ENCODE measurements at places on chromosomes 5 and 9.

DNA sequence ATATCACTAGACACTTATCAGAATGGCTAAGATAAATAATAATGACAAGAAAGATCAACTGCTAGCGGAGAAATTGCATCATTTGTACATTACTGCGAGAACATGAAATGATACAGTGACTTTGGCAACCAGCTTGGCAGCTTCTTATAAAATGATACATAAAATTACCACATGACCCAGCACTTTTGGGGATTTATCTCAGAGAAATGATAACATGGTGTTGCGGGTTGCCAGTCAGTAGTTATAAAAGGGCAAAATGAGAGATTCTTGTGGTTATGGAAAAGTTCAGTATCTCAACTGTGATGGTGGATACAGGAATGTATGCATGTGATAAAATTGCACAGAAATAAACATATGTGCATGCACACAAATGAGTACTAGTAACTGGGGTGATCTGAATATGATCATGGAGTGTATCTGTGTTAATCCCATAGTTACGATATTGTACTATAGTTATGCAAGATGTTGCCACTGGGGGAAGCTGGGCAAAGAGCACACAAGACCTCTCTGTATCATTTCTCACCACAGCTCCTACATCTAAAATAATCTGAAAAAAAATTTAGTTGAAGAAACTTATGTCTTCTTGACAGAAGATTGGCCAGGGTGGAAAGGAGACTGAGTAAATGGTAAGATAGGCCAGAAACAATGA is 128.9 kb downstream of the NXNL2 start:
- DNase-seq = no peak

DNA sequence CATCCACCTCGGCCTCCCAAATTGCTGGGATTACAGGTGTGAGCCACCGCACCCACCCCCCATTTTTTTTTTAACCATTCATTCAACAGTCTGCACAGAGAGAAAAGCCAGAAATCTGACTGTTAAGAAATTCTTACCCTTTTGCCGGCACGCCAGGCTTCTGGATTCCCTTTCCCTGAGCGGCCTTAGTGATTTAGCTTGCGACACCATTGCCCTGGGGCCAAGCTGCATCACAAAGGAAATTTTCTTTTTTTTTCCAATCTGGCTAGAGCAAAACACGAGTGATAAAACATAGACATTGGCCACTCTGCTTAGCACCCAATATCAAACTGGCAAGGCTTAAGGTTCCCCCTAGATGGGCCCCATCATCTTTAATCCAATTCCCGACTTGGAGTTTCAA is 21.2 kb upstream of the ATOSB start:
- DNase-seq = no peak

DNA sequence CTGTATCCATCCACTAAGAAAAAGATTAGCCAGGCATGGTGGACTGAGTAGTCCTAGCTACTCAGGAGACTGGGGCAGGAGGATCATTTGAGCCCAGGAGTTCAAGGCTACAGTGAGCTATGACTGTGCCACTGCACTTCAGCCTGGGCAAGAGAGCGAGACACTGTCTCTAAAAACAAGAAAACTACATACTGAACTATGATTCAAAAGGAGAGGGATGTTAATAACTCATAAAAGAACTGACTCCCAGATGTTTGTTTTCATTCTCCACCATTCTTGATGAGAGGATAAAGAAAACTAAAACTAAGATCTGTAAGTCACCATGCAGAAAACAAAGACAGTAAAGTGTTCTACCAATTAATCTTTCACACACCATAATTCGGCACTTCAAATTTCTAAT is 53.5 kb downstream of the AUH start:
- no peak for DNase-seq

GRCh38 chr9:34624475-34625185 is 4.2 kb downstream of the ARID3C start:
- no peak for DNase-seq

DNA sequence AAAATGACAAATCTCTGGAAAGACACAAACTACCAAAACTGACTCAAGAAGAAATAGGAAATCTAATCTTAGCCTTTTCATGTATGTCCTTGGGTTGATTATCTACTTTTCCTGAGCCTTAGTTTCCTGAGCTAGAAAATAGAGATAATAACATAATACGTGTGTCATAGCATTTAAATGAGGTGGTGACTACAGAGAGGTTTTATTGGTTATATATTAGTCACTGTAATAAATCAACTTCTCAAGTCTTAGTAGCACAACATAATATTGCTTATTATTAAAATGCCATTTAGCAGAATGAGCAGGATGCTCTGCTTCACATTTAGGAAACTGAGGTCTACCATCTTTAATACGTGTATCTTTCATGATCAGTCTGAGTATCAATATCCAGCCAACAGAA is 7.1 kb upstream of the PJA2 start:
- no peak for DNase-seq

- no peak for DNase-seq
These were observed 2.3 kb upstream of the SMIM33 start for GRCh38 chr5:139468421-139468931.

DNA sequence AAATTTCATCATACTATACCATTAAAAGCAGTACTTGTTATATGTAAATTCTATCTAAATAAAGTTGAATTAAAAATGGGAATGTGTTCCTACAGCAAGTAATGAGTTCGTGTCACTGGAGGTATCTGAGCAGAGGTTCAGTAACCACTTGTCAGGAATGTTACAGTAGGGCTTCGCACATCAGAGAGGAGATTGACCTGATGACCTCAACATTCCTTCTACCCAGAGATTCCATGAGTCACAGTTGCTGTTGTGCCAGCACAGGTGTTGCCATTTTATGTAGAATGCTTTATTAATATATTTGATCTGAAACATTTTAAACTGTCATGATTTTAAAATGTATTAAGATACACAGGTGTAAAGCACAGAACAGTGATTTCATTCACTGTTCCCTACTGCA is 60.3 kb downstream of the STX17 start:
- no peak for DNase-seq

GRCh38 chr5:107501965-107502675 is 168.6 kb downstream of the EFNA5 start:
- DNase-seq = no peak

- DNase-seq = no peak
These were observed 116.9 kb downstream of the RAB3C start for GRCh38 chr5:58699762-58700118.

DNA sequence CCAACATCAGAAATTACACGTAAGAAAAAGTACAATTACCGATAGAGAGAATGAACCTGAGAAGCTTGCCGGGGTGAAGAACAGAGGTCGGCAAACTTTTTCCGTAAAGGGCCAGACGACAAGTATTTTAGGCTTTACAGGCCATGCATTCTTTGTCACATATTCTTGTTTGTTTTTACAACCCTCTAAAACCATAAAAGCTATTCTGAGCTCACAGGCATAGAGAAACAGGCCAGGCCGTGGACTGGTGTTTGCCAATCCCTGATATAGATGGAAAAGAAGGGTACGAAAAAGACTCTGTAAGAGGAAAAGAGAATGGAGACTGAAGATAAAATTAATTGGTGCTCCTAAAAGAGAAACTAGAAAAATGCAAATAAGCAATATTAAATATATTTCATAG is 15.4 kb downstream of the SFXN1 start:
- DNase-seq = no peak

DNA sequence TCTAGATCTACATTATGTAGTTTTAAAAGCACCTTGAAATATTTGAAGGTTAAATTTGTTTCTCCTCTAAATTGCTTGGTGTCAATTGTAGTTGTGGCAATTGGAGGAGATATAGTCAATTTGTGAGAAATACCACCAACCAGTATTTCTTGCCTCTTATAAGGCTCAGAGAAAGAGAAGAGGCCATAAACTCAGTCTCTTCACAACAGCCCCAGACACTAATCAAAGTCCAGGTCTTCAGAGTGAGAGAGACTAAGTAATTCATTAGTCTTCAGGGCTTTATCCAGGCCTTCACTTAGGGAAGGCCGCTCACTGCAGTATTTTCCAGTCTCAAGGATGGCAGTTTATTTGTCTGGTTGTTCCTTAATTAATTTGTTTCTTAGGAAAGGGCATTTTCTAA is 168.0 kb upstream of the RGMB start:
- DNase-seq = no peak

- DNase-seq = no peak
These were observed 33.0 kb upstream of the C6 start for GRCh38 chr5:41246376-41246775.

- no peak for DNase-seq
These were observed 49.0 kb upstream of the SARDH start for GRCh38 chr9:133786907-133787753.

GRCh38 chr5:57094753-57095683 is 78.8 kb upstream of the GPBP1 start:
- no peak for DNase-seq

- DNase-seq = no peak
These were observed 1.4 kb downstream of the FAM53C start for GRCh38 chr5:138339464-138339863.

- no peak for DNase-seq
These were observed 19.7 kb downstream of the MEGF9 start for GRCh38 chr9:120694559-120694958.

GRCh38 chr5:87081511-87082372 is 185.9 kb upstream of the RASA1 start:
- DNase-seq = no peak

DNA sequence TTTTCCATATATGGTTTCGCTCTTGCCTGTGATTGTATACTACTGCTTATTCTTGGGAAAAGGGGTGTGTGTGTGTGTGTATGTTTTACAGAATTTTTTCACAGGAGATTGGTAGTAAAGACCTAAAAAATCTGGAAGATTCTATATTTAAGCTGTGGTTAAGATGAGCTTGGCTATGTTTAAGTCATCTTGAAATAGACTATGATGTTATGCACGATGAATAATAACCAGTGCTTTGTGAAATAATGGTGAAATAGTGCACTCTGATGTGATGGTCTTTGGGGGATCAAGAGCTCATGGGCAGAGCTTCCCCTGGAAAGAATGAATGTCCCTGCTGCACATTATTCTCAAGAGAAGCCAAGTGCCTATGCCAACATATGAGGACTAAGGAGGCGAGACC is 301.0 kb downstream of the ACTL7B start:
- DNase-seq = no peak

GRCh38 chr9:99447951-99448350 is 225.9 kb downstream of the SEC61B start:
- DNase-seq = no peak

GRCh38 chr5:122978068-122978467 is 58.5 kb downstream of the PPIC start:
- no peak for DNase-seq

DNA sequence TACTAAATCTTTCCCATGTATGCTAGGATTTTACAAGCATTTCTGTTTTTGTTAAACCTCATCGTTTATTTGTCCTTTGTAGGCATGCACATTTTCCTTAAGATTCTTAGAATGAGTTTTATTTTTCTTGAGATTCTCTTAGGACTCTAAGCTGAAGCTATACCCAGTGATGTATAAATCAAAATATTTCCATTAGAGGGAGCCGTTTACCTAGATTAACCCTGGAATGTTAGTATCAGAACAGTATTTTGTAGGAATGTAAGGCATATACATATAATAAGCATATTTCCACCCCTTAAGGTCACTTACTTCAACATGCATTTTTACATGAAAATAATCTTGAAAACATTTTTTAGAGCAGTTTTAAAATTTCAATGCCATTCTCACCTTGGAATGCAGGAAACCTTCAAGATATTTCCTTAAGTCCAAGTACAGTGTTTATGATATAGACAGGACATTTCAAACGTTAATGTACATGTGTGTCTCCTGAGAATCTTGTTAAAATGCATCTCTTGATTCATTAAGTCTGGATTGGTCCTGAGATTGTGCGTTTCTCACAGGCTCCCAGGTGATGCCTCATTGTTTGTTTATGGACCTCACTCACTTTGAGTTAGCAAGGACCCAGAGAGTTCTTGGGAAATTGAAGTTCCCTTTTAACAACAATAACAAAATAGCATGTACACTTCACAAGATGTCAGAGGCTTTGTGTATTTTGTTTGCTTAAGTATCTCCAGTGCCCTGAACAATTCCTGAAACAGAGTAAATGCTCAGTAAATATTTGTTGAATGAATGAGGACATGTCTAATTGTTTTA is 34.9 kb upstream of the FCHO2 start:
- DNase-seq = no peak

DNA sequence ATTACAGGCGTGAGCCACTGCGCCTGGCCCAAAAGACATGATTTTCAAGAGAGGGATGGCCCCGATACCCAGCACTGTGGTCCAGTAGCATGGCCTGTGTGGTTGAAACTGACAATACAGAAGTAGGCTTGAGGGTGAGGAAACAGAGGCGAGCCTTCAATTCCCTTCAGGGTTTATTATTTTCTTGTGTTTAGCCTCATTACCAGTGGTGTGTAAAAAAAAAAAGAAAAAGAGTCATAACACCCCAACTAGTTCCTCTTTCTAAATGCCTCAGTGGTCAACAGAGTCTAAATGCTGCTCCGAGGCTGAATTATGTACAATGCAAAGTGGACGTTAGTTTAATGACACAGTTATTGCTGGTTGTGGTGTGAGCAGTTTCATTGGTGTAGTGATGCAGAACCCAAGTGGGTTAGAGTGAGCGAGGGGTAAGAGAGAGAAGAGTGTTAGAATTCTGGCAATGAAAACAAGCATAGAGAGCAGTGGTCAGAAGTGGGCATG is 58.8 kb downstream of the SNX30 start:
- no peak for DNase-seq

DNA sequence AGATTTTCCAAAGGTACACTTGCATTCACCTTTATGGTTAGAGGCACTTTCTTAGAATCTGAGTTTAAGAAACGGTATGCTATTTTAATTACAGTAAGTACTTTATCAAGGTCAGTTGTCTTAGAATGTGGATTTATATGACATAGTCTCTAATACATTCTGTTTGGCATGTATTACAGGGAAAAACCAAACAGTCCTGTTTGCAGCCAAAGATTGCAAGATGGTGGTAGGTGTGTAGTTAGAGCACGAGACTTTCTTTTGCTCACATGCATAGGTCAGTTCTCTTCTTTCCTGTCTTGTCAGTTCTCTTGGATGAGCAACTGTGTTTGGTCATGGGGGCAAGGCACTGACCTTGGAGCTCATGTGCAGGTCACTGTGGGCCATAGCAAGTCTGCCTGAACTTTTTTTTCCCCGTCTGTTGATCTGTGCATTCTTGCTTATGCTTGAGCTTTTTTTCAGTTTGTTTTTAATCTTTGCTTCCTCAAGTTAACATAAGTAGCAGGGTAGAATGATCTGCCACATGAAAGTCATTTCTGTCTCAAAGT is 20.6 kb downstream of the ZSWIM6 start:
- no peak for DNase-seq

- no peak for DNase-seq
These were observed 112.8 kb upstream of the SARDH start for GRCh38 chr9:133850937-133851336.

DNA sequence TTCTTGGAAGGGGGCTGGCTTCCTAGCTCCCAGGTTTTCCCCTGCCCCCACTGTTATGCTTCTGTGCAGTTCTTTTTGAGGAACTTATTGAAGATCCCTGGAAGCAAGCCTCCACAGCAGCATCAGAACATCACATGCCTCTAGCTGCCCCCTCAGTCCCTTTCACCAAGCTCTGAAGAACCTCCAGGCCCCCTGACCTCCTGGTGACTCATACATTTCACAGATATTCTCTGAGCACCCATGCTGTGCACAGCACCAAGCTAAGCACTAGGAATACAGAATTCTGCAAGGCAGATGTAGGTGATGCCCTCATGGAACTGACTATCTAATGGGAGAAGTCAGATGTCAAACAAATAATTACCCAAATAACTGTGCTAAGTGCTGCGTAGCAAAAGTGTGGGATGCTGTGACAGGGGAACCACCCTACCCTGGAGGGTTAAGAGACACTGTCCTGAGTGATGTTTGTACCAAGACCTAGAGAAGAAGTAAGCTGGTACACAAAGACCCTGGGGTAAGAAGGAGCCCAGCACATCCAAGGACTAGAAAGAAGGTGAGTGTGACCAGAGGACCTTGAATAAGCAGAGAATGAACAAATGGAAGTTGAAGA is 213.7 kb upstream of the NR4A3 start:
- DNase-seq = no peak

Measured in activated T-helper 1 cell treated with anti-CD3 and anti-CD28 coated beads, Interleukin-2, amount 50 U/mL, for 16 hours (primary cell).